ENCODE measurements at places on chromosomes 1 and 21. TPM values are rescaled to one million over a fixed set of nuclear protein-coding genes. Genes with fewer than 3 reads are reported as not detected.

PRDM16 gene
- total RNA-seq = not detected

GRCh38 chr1:67614511-67614934 lies 70.5 kb upstream of the GADD45A start:
- peak; percentile 38 for DNase-seq
- no peak overlapping the region for H3K4me3 ChIP-seq
- H3K27ac ChIP-seq = no peak overlapping the region
- peaks cover 6% of the 10 kb centered on the region for H3K4me1 ChIP-seq
- H3K27me3 ChIP-seq = no peaks in the 10 kb centered on the region

SELL gene
- not detected for total RNA-seq

DNA sequence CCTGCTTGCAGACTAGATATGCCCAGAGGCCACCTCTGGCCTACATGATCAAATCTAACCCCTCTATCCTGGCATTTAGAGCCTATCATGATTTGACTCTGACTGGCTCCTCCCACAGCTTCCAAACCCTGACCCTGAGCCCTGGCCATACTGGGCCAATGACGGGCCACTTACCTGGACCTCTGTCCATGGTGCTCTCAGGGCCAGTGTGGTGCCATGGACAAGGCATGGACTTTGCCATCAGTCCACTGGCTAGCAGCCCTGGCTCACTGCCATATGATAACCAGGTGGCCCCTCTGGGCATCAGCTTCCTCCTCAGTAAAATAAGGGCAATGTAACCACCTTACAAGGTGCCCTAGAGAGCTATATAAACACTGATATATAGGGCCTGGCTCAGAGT lies 713.4 kb downstream of the PTPRU start:
- H3K36me3 ChIP-seq = no peaks in the 10 kb centered on the region
- H3K27ac ChIP-seq = no peak overlapping the region

ETV3L gene
- not detected for total RNA-seq

DNA sequence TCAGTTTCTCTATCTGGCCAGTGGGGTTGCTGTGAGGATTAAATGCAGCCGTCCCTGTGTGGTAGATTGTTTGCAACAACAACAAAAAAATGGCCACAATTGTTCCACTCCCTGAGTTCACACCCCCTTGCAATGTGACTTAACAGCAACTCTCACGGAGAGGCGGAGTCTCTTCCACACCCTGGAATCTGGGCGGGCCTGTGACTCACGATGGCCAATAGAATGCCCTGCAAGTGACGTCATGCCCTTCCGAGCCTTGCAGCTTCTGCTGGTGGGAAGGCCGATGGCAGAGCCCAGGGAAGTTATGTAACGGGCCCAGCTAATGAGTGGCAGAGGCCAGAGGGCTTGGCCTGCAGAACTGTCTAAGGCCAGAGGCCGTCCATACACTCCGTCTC lies 87.9 kb downstream of the RIPK4 start:
- H3K4me1 ChIP-seq = peaks cover 6% of the 10 kb centered on the region
- no peak overlapping the region for H3K4me3 ChIP-seq
- DNase-seq = peak; percentile 94
- no peaks in the 10 kb centered on the region for H3K36me3 ChIP-seq
- peaks cover 4% of the 10 kb centered on the region for H3K27me3 ChIP-seq

- H3K27me3 ChIP-seq = no peaks in the 10 kb centered on the region
- peak overlapping the region; percentile 78 for H3K27ac ChIP-seq
- H3K36me3 ChIP-seq = no peaks in the 10 kb centered on the region
- no peaks in the 10 kb centered on the region for H3K4me1 ChIP-seq
- peak overlapping the region; percentile 86 for H3K4me3 ChIP-seq
Observed at GRCh38 chr1:243851257-243851756, 1.3 kb upstream of the AKT3 start.

TCHHL1 gene
- total RNA-seq = not detected

- DNase-seq = peak; percentile 58
- H3K36me3 ChIP-seq = no peaks in the 10 kb centered on the region
- peaks cover 3% of the 10 kb centered on the region for H3K4me1 ChIP-seq
- H3K27ac ChIP-seq = no peak overlapping the region
- no peak overlapping the region for H3K4me3 ChIP-seq
Observed at GRCh38 chr1:2170211-2170610, 24.4 kb downstream of the FAAP20 start.

FCGR3A gene
- not detected for total RNA-seq

GRCh38 chr21:43790010-43790524 lies 690 bp downstream of the RRP1 start:
- H3K36me3 ChIP-seq = peaks cover 36% of the 10 kb centered on the region
- DNase-seq = no peak
- peak overlapping the region; percentile 89 for H3K4me3 ChIP-seq
- H3K4me1 ChIP-seq = peaks cover 4% of the 10 kb centered on the region
- H3K27me3 ChIP-seq = no peaks in the 10 kb centered on the region

GRCh38 chr1:244230470-244230869 lies 179.4 kb downstream of the ZBTB18 start:
- no peaks in the 10 kb centered on the region for H3K27me3 ChIP-seq
- peaks cover 9% of the 10 kb centered on the region for H3K4me1 ChIP-seq
- DNase-seq = no peak

DNA sequence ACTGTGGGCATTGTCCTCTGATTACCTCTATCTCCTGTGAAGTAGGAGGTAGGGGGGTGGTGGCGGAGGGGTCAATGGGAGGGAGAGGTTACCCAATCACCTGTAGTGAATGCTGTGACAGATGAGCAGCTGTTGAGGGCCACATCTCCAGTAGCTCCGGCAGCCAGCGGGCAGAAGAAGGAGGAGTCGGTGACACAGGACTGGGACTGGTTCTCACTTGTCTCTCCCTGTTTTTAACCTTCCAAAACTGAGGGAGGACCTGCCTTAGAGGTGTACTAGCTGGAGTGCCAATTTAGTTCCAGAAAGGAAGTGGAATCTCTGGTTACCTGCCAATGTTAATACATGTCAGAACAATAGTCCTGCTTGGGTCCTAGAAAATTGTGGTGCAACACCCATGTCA lies 56.2 kb upstream of the ENAH start:
- H3K4me3 ChIP-seq = no peak overlapping the region
- no peaks in the 10 kb centered on the region for H3K4me1 ChIP-seq
- no peak overlapping the region for H3K27ac ChIP-seq

SLC30A2 gene
- total RNA-seq = not detected

GJB5 gene
- not detected for total RNA-seq

DNA sequence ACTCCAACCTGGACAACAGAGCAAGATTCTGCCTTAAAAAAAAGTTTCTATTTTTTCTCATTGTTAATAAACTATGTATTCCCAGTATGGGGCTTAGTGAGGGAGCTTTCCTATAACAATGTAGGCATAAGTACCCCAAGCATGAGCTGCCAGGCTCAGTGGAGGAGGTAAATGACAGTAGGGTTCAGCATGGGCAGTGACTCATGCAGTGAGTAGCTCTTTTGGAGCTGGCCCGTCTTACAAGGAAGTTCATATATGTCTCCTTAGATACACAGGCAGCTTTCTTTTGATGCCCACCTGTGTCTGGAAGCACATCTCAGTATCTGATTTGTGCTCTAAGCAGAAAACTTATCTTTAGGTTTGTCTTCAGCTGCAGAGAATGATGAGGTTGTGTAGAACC lies 57.9 kb downstream of the ZNF678 start:
- H3K4me3 ChIP-seq = no peak overlapping the region
- no peaks in the 10 kb centered on the region for H3K36me3 ChIP-seq
- H3K4me1 ChIP-seq = no peaks in the 10 kb centered on the region
- no peak overlapping the region for H3K27ac ChIP-seq
- DNase-seq = no peak

MEAF6 gene
- 36.2 TPM for total RNA-seq

DNA sequence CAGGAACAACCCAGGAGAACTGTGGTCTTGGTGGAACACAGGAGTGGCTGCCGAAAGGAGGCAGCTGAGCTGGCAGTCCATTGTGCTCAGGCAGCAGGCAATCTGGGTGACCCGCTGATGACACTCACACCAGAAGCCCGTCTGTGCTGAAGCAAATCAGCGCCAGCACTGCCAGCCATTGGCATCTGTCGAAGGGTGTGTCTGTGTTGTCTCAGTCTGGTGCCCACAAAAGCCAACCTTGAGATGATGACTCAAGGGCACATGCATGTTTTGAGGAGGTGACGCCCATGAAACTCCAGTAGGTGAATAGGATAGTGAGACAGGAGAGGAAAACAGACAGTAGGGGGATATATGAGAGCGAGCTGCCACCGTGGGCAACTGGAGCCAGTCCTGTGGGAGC lies 167.3 kb downstream of the KAZN start:
- no peak overlapping the region for H3K4me3 ChIP-seq
- no peaks in the 10 kb centered on the region for H3K36me3 ChIP-seq
- peaks cover 7% of the 10 kb centered on the region for H3K27me3 ChIP-seq
- H3K27ac ChIP-seq = no peak overlapping the region
- no peaks in the 10 kb centered on the region for H3K4me1 ChIP-seq
- no peak for DNase-seq

GRCh38 chr21:38631676-38632075 lies 133.4 kb upstream of the ERG start:
- no peaks in the 10 kb centered on the region for H3K4me1 ChIP-seq
- no peak overlapping the region for H3K27ac ChIP-seq
- no peak overlapping the region for H3K4me3 ChIP-seq
- no peak for DNase-seq
- H3K27me3 ChIP-seq = peaks cover 22% of the 10 kb centered on the region
- no peaks in the 10 kb centered on the region for H3K36me3 ChIP-seq

GJA8 gene
- total RNA-seq = not detected

KLHDC9 gene
- 0.18 TPM for total RNA-seq

NOS1AP gene
- 0.18 TPM for total RNA-seq

GRCh38 chr1:244394826-244395765 lies 56.6 kb downstream of the ADSS2 start:
- H3K4me3 ChIP-seq = no peak overlapping the region
- H3K4me1 ChIP-seq = peaks cover 2% of the 10 kb centered on the region
- H3K27ac ChIP-seq = no peak overlapping the region
- H3K36me3 ChIP-seq = no peaks in the 10 kb centered on the region

GRCh38 chr1:183739741-183740271 lies 65.1 kb upstream of the RGL1 start:
- no peaks in the 10 kb centered on the region for H3K27me3 ChIP-seq
- DNase-seq = peak; percentile 36
- H3K27ac ChIP-seq = no peak overlapping the region
- no peaks in the 10 kb centered on the region for H3K36me3 ChIP-seq
- peaks cover 8% of the 10 kb centered on the region for H3K4me1 ChIP-seq

SMPDL3B gene
- total RNA-seq = not detected

GRCh38 chr1:32963746-32964460 lies 706 bp downstream of the RNF19B start:
- H3K27ac ChIP-seq = peak overlapping the region; percentile 65
- peak; percentile 33 for DNase-seq
- H3K4me3 ChIP-seq = peak overlapping the region; percentile 94
- no peaks in the 10 kb centered on the region for H3K27me3 ChIP-seq

KIAA1614 gene
- 1.8 TPM for total RNA-seq

KCNK1 gene
- total RNA-seq = 0.90 TPM

DNA sequence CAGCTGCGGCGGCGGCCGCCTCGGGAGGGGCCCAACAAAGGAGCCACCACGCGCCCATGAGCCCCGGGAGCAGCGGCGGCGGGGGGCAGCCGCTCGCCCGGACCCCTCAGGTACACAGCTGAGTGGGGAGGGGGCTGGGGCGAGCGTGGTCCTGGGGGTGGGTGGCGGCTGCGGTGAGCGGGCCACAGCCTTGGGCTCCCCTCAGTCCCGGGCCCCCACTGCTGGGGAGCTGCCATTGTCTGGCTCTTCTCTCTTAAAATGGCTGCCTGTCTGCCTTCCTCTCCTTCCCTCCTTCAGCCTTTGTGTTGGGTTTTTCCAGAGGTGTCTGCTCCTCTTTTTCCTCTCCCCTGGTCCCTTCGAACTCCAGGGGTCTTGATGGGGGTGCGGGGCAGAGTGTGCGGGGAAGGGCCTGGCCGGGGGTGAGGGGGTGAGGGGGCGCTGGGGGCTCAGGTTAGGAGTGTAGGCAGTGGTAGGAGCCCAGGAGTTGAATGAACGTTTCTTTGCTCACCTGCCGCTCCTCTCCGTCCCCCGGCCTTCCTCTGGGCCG lies 1.7 kb downstream of the ARID1A start:
- DNase-seq = no peak
- H3K4me3 ChIP-seq = peak overlapping the region; percentile 89
- H3K36me3 ChIP-seq = no peaks in the 10 kb centered on the region
- peaks cover 30% of the 10 kb centered on the region for H3K4me1 ChIP-seq
- no peaks in the 10 kb centered on the region for H3K27me3 ChIP-seq

- peak; percentile 64 for DNase-seq
- H3K4me1 ChIP-seq = no peaks in the 10 kb centered on the region
- no peaks in the 10 kb centered on the region for H3K36me3 ChIP-seq
- no peaks in the 10 kb centered on the region for H3K27me3 ChIP-seq
- no peak overlapping the region for H3K27ac ChIP-seq
Observed at GRCh38 chr1:152185544-152186391, 26.7 kb upstream of the RPTN start.

DNA sequence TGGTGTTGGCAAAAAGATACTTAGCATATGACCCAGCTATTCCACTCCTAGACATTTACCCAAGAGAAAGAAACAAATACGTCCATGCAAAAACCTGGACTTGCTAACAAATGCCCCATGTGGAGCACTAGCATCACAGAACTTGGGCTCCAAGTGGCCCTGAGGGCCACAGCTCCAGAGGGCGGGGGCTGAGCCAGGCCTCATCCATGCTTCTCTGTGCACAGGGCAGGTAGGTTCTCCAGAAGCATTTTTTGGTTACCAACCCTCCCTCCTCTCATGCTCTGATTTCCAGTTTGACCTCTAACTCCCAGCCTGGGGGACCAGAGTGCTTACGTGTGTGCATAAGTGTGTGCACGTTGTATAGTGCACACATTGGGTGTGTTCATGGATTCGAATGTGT lies 2.0 kb downstream of the KRTAP12-2 start:
- H3K27me3 ChIP-seq = 0 out of 2 replicates have a peak, but pooled peaks cover 3% of the 10 kb centered on the region
- H3K4me1 ChIP-seq = no peaks in the 10 kb centered on the region
- no peak for DNase-seq

DNA sequence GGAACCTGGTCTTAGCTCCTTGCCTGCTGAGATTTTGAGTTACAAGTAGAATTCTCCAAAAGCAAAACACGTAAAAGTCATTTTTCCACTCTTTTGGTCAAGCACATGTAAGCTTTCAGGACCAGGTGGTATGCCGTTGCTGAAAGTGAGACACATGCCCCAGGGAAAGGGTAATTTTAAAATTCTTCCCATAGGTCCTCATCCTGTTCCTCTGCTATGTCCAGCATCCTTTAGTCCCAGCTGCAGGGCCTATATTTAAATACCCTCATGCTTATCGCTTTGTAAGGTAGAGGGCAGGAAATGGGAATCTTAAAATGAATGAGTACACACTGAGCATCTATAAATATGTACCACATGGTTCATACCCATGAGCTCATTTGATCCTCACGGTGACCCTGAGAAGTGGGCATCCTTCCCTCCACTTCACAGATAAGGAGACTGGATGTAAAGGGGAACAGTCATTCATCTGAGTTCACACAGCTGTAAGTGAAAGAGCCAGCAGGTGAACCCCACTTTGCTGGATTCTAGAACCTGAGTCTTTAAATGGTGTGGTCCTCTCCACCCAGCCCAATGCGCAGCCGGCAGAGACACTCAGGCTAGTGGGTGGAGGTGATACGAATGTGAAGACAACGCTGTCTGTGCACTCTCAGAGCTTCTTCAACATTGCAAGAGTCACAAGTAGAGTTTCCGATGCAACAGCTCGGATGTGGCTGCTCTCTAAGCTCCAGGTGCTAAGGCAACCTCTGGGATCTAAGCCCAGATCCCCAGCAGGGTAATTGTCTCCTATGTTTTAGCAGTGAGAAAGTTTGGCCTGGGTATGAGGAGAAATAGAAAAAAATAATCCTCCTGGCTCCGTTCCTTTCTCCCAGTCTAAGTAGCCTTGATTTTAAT lies 163.5 kb downstream of the PLXNA2 start:
- H3K36me3 ChIP-seq = no peaks in the 10 kb centered on the region
- no peak for DNase-seq
- no peak overlapping the region for H3K4me3 ChIP-seq
- H3K27me3 ChIP-seq = no peaks in the 10 kb centered on the region
- no peaks in the 10 kb centered on the region for H3K4me1 ChIP-seq

All from IMR-90 (cell line).